T47D (cell line): ENCODE measurements at places on chromosomes 2 and 18.

GRCh38 chr2:55371376-55371775 lies 48.3 kb downstream of the CCDC88A start:
- no peak for DNase-seq

DNA sequence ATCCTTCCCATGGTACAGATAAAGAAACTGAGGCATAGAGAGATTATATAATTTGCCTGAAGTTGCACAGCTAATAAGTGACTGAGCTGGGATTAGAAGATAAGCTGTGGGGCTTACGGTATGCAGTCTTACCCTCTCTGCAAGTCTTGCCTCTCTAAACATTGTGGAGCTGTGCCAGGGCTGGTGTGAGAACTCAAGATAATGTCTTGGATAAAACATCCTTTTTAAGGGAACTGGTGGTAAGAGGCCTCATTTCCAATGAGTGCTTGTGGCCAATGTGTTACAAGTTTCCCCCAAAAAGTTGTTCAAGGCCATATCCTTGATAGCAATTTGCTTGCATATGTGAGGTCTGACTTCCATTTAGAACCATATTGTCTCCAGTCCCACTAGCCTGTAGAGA lies 84.3 kb upstream of the ETAA1 start:
- no peak for DNase-seq

- DNase-seq, result no peak
Measured at GRCh38 chr18:26875040-26875654, 9.6 kb upstream of the AQP4 start.

DNA sequence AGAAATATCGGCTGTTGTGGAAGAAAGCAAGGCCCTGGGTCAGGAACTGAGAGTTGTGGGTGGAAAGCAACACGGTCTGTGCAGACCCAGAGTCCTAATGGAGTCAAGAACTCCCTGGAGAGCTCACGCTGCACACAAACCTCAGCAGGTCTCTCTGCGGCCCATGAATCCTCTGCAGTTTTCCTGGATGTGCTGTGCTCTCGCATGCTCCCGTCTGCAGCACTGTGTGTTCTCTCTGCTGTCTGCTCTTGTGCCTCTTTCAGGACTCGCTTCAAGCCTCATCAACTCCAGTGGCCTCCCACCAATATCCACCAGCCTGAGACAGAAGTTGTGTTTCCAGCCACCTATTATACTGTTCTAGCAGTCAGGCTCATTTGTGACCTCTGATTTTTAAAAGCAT lies 24.3 kb downstream of the RNU4ATAC start:
- DNase-seq, result no peak

GRCh38 chr2:189454009-189454408 lies 12.7 kb downstream of the WDR75 start:
- DNase-seq, result no peak

GRCh38 chr2:24456599-24457556 lies 34.2 kb upstream of the NCOA1 start:
- no peak for DNase-seq

GRCh38 chr18:79117788-79118187 lies 48.6 kb downstream of the ATP9B start:
- no peak for DNase-seq

DNA sequence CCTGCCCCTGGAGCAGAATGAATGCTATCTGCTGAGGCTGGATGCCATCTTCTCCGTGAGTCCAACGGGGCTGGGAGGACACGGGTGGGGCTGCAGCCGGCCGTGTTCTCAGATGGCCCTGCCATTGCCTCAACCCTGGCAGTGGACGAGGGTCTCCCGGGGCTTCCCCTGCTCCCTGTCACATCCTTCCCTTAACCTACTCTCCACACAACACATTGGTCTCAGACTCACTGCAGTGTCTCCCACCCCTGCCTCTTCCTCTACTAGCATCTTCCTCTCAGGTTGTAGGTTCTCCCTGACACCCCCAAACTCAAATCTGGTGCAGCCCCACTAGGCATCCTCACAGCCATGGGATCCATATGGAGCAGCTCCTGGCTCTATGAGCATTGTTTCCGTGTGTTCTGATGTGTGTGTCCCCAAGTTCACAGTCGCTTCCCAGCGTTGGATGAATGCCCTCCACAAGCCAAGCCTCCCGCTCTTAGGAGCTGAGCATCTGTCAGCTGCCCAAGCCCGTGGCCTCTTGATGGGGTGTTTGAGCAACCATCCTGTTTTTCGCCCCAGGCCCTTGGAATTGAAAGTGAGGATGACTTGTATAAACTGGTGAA lies 27.8 kb downstream of the OTOF start:
- no peak for DNase-seq

GRCh38 chr18:44521668-44522022 lies 159.0 kb upstream of the SETBP1 start:
- no peak for DNase-seq

DNA sequence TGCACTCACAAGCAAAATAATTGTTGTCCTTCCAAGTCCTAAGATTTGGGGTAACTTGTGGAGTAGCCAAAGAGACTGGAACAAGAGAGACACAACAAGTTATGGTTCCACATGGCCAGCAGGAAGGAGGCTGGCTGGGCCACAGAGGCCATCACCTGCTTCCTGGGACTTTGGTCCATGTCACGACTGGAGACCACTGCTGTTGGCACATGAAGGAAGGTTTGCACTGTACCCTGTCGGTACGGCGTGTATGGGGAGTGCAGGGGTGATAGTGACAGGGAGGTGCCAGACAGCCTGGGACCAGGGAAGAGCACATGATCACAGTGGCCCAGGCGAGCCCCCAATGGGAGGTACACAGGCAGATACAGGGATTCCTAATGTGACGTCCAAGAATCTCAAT lies 15.5 kb downstream of the SLC66A2 start:
- no peak for DNase-seq
